ENCODE measurements at places on chromosomes 6 and 20.

- DNase-seq: no peak
Observed at GRCh38 chr6:37624606-37625574, 72.8 kb downstream of the MDGA1 start.

DNA sequence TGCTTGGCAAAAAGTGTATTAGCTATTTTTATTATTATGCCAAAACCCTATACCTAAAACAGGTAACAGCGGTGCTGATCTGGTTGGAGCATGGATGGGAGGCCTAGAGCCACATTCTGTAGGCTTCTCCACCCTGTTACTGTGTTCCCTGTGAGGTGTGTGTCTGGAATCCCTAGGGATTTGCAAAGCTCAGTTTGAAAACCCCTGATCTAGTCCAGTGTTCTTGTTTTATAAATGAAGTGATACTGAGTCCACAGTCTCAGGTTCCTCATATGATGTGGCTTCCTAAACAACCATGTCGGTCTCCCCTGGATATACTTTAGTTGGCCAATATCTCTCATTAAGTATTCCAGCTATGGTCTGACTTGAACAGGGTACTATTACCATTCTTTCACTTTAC lies 16.3 kb downstream of the ACSS2 start:
- DNase-seq: no peak

GRCh38 chr6:38933426-38933825 lies 115.2 kb upstream of the GLP1R start:
- DNase-seq: no peak

- no peak for DNase-seq
Observed at GRCh38 chr20:5172167-5172601, 45.4 kb downstream of the CDS2 start.

GRCh38 chr20:16517946-16518783 lies 55.1 kb downstream of the KIF16B start:
- DNase-seq: no peak

DNA sequence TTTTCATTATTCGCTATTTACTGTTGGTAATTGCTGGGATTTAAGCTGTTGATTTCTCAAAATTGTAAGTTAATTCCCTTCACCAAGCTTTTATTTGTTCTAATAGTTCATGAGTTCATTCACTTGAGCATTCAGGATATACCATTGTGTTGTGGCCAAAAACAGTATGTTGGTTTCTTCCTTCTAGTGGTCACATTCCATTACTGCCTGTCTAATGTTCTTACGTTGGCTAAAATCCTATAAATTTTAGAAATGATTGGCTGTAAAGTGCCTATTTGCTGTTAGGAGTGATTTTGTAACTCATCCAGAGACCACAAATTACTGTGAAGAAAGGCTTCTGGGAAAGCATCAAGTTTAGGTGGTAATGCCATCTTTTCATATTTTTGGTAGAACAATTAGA lies 76.3 kb downstream of the FARS2 start:
- no peak for DNase-seq

- no peak for DNase-seq
Observed at GRCh38 chr20:47795214-47795907, 10.1 kb upstream of the SULF2 start.

DNA sequence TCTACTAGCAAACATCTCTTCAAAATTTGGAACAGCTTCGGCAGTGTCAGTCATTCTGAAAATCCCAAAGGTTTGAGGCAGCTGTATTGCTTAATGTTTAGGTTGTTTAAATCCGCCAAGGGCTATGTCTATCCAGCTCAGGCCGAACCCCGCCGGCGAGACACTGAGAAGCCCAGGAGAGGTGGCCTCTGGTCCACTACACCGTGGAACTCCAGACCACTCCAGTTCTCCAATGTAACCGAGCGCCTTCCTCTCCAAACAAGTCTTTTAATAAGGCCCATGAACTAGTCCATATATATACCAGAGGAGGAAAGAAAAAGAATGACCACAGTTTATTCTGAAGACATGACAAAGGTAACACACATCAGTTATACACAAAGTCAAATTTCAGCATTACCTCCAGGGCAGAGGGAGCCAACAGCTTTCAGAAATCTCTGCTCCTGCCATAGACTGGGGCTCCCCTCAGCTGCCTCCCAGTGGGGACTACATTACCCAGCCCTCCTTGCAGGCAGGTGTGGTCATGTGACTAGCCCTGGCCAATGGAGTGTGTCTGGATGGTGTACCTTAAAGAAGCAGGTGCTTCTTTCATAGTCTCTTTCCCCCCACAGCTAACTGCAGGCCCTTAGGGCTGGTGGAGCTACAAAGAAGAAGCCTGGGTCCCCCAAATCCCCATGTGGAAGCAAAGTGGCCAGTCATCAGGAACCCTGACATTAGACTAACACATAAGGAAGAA lies at the start of gene RAMACL:
RAMACL (minus strand) TSS at position 255 of the 733 bp plus-strand sequence; CDS start at position 54, 201 bp downstream.
- no peak for DNase-seq

DNA sequence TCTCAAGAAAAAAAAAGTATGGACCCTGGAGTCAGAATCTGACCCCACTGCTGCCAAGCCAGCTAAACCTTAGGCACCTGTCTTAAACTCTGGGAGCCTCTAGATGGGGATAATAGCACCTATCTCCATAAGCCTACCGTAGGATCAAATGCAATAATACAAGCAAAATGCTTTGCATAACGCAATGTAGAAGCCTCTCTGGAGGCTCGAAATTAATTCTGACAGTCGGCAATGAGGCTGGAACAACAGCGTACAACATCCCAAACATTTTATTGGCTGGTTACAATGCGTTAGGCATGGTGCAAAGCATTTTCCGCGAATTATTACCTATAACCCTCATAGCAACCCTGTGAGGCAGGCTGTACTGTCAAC lies 521 bp downstream of the CDK5RAP1 start:
- DNase-seq: no peak

DNA sequence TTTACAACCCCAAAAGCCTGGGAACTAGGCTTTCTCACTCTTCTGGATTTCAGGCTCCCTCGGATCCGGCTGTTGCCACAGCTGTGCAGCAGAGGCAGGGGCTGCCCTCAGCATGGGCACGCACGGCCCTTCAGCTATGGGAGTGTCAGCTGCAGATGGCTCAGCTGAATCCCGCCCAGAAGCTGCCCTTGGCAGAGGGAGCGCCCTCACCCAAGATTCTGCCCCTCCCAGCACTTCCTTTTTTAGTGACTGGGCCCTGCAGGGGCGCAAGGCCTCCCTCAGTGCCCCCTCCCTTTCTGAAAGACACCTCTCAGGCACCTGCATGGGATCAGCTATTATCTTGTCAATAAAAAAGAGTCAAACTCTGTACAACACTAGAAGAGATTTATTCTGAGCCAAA lies 67.9 kb upstream of the THBS2 start:
- DNase-seq: no peak

Measured in stimulated activated CD4-positive, alpha-beta T cell treated with anti-CD3 and anti-CD28 coated beads, TNF-alpha, amount 100 ng/mL, for 1 hour (primary cell).